CD4-positive, alpha-beta T cell treated with Interleukin-6 for 4 hours (primary cell): ENCODE measurements at places on chromosomes 16 and 17.

GRCh38 chr16:4612977-4613635 lies 1.6 kb downstream of the UBALD1 start:
- no peak for DNase-seq

DNA sequence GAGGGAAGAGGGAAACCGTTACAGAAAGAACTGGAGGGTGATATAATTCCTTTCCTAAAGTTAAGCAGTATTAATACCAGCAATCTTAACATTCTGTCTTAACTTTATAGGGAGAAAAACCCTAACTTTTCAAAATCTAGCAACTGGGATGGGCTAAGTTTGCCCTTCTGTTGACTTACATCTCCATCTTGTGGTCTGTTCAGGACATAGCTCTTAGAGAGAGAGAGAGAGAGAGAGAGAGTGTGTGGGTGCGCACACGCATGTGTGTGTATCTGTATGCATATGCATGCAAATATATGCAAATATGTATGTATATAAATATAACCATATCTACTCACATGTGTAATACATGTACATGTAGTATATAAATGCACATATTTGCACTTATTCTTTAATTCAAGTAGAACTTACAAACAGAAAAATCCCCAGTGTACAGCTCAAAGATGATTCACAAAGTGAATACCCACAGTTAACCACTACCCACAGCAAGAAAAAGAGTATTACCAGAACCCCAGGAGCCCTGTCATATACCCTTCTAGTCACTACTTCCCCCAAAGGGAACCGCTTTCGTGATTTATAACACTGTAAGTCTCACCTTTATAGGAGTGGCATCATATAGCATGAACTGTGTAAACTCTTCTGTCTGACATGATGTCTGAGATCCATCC lies 46.5 kb downstream of the STX8 start:
- no peak for DNase-seq

DNA sequence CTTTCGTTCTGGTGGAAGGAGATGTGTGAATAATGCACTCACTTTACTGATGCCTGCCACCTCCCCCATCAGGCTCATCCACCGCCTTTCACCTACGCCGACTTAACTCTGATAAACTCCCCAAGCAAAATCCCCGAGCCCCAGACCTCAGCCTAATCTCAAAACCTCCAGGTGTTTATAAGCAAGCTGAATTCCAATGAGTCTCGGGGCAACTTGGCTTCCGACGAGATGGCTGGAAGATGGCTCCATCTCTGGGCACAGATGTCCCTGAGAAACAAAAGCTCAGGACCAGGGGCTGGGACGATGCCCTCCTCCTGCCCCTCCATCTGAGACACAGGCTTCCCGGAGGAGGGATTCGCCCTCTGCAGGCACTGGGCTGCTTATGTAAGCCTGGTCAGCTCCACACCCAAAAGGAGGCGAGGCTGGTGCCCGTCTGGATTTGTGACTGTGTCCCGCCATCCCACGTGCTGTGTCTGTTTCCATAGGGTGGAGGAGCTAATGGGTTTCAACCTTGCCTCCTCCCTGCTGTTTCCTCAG lies 386.4 kb upstream of the TNRC6C start:
- no peak for DNase-seq

- DNase-seq: no peak
Observed at GRCh38 chr16:85847681-85848601, 48.4 kb downstream of the COX4I1 start.

GRCh38 chr16:85376292-85377095 lies 236.6 kb upstream of the GSE1 start:
- no peak for DNase-seq

GRCh38 chr17:80177986-80178595 lies 8.3 kb downstream of the CARD14 start:
- no peak for DNase-seq

DNA sequence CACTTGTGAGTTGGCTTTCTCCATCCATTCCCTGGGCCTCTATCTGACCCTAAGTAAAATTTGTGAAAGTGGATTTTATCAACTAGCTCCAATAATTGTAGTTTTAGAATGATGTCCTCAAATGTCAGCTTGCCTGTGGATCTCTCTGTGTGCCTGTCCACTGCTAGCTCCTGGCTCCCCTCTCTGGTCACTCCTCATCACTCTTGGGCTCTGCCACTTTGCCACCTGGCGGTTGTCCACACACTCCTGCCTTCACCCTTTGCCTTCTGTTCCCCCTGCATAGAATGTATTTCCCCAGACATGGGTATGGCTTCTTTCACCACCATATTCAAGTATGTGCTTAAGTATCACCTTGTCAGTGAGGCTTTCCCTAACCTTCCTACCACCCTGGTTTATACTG lies 19.8 kb downstream of the ANKFN1 start:
- no peak for DNase-seq

- DNase-seq: no peak
Observed at GRCh38 chr17:59650642-59651041, 30.9 kb downstream of the CLTC start.

- DNase-seq: peak; percentile 20
Observed at GRCh38 chr17:63611354-63611753, 10.7 kb downstream of the TACO1 start.

DNA sequence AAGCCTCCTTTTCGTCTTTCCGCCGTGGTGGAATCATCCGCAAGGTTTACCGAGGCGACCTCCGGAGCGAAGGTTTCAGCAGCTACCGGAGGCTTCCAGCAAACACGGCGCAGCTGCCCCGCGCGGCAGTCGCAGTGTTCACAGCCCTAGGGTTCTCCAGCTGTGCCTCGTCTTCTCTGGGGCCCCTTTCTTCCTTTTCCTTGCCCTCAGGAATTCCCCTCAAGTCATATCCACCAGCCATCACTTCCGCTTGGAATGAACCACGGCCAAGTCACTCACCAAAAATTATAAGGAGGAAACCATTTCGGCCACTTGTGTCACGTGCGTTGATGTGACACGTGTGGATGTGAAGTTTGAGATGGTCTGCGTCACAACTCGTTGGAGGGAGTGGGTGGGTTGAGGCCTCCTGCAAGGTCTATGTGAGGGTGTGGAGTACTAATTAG lies 636 bp upstream of the ERN1 start:
- no peak for DNase-seq

DNA sequence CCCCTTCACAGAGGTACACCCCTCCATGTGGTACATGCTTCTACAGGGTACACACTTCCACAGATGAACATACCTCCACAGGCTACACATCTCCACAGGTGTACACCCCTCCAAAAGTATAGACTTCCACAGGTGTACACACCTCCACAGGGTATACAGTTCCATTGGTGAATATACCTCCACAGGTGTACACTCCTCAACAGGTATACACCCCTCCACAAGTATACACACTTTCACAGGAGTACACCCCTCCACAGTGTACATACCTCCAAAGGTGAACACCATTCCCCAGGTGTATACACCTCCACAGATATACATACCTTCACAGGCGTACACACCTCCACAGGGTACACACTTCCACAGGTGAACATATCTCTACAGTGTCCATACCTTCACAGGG lies 9.4 kb downstream of the FOXN1 start:
- DNase-seq: no peak

DNA sequence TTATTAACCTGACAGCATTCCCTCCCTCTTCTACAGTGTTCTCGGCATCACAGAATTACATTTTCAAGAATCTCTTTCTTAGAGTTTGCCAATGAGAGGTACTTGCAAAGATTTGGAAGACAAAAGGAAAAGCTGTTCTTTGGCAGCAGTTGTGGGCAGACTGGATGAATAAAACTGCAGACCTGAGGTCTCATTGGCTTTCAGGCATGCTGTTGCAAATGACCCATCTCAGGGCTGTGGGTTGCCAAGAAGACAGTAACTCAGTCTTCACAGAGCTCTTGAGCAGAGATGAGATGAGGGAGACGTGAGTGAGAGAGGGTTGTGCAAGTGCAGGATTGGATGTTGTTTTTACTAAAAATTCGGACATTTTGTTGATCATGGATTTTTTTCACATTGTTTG lies 11.3 kb upstream of the USP31 start:
- no peak for DNase-seq

GRCh38 chr16:82033006-82033405 lies 2.0 kb upstream of the HSD17B2 start:
- DNase-seq: no peak

- DNase-seq: no peak
Observed at GRCh38 chr17:16962804-16963203, 9.1 kb downstream of the TNFRSF13B start.

- no peak for DNase-seq
Observed at GRCh38 chr17:44097110-44097958, 26.1 kb downstream of the HDAC5 start.

DNA sequence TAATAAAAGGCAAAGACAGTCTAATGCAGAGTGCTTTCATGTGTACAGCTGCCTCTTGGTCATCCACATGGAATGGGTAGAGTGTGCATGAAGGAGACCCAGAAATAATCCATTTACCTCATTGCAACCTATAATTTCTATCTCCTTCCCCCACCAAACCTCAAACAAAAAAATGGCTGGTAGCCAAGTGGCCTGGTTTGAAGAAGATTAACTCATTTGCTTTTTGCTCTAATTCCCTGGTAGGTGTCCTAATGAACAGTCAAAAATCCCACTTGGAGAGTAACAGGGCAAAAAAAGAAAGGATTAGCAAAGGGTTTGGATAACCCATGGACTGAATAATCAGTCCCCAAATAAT lies 13.0 kb upstream of the LYRM9 start:
- no peak for DNase-seq

DNA sequence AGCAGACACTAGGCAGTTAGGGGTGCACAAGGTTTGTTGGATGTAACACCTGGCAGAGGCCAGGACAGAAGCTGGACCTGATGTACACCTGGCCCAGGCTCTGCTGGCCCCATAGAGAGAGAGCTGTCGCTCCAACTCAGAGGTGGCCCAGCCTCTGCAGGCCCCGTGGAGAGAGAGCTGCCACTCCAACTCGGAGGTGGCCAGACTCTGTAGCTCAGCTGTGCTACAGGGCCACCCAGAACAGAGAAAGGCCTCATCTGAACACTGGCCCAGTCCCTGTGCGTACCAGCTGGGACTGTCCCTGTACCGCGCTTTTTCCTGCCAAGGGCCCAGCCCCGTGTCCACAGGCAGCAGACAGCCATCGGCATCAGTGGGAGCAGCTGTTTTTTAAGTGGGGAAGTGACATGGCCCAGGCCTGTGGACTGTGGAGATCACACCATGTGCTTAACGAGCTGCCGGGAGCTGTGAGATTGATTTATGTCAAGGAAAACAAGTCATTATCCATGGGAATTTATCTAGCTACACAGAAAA lies 176.4 kb upstream of the CHMP6 start:
- no peak for DNase-seq

GRCh38 chr17:77914385-77915254 lies 43.9 kb upstream of the TNRC6C start:
- peak; percentile 16 for DNase-seq

GRCh38 chr17:9308069-9308468 lies 267.6 kb downstream of the STX8 start:
- DNase-seq: no peak

- no peak for DNase-seq
Observed at GRCh38 chr16:74623214-74623838, 16.4 kb upstream of the GLG1 start.
